Stimulated activated CD8-positive, alpha-beta memory T cell treated with anti-CD3 and anti-CD28 coated beads, Interleukin-2, amount 100 ng/mL, for 1 hour (primary cell): ENCODE measurements at places on chromosomes 13 and 19.

DNA sequence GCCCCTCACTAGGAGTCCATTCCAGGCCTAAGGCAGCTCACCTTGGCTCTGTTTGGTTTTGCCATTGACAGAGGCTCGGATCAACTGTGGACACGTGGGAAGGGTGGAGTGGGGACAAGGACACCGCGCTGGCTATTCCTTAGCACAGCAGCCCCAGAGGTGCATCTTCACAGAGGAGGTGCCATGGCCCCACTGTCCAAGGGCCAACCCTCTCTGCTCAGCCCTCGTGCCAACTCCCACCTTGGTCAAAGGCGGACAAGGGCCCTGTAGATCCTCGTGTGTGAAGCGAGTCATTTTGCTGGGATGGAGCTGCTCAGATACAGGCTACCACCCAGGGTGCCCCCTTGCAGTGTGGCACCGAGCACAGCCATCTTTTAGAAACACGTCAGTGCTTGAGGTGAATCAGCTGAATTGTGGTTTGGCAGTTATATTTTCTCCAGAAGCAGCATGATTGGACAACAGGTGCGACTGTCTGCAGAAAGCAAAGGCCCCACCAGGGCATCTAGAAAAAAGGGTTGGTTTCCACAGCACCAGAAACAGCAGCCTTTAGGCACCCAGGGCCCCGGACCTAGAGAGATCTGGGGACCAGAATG is 192.1 kb upstream of the GPR12 start:
- no peak for DNase-seq

DNA sequence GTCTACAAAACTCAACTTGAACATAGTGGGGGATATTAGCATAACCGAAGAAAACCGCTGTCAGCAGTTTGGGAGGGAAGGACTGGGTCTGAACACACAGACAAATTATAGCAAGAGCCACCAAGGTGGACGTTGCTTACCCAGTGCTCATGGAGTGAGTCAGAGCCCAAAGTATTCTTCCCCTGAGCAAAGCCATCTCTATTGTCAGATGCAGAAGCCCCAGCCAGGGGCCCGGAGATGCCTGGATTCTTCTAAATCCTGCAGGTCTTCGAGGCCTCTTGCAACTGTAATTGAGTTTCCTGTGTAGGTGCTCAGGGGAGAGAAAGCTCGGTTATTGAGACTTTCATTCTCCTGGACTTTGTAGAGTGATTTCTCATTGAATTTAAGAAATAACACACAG is 384.5 kb downstream of the IRS2 start:
- no peak for DNase-seq

- no peak for DNase-seq
Observed at GRCh38 chr13:38686577-38687245, at the start of gene FREM2. TSS of gene FREM2 (plus strand) at chr13:38687077. CDS start at chr13:38687345, 268 bp downstream.

DNA sequence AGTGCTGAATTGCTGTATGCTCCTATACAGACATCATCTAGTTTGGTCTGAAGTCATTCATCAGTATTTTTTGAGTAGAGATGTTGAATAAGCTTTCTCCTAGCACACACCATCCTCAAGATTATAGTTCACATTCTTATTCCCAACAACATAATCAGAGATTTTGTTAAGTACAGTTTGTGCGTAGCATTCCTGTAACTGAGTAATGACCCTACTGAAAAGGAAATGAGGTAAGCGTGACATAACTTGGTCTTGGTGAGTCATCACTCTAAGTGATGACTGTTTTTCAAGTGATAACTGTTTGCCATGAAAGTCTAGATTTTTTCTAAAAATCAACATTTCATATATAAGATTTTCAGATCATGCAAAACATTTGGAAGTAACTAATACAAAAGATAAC is 18.5 kb upstream of the FAM216B start:
- no peak for DNase-seq

DNA sequence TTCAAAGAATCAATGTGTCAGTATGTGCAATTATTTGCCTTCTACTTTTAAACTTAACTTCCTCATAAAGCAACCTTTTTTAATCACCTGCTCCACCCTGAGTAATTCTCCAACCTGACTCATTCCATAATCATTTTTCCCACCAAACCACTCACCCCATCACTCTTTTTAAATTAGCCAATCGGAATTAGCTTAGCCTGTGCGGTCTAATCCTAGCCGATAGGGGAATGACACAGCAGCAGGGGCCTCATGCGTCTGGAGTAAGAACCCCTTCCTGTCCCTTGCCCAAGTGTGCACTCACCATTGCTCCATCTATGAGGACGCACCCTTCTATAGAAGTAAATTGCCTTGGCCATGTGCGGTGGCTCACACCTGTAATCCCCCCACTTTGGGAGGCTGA is 27.4 kb upstream of the ZNF83 start:
- no peak for DNase-seq

DNA sequence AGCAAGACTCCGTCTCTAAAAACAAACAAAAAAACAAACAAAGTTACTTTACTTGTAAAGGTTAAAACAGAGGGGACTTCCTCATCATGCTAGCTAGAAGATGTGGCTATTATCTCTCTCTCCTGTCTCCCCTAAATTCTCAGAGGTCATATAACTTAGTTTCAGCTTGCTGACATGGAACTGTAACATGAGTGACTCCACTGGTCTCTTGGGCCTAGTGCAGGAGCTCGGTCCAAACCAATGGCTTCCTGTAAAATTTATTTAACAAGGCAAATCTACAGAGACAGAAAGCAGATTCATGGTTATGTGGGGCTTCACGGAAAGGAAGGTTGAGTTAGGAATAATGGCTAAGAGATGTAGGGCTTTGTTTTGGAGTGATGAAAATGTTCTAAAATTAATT is 9.5 kb upstream of the KASH5 start:
- DNase-seq, result no peak

- DNase-seq, result no peak
Observed at GRCh38 chr19:10631874-10632273, 6.5 kb downstream of the SLC44A2 start.

DNA sequence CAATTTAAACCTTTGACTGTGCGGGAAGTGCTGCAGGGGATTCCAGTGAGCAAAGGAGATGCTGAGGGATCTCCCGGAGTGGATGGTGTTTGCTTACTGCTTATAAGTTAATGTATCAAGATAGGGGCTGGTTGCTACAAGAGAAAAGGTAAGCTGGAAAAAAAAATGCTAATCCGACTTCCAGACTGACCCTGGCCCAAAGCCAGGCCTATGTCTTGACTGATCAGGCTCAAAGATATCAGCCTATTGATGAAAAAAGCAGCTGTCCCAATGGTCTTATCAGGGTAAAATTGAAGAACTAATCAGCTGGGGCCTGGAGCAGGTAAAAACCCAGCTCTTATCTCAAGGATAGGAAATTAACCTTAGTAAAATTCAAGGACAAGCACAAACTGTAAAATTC is 10.9 kb upstream of the ZNF90 start:
- no peak for DNase-seq

DNA sequence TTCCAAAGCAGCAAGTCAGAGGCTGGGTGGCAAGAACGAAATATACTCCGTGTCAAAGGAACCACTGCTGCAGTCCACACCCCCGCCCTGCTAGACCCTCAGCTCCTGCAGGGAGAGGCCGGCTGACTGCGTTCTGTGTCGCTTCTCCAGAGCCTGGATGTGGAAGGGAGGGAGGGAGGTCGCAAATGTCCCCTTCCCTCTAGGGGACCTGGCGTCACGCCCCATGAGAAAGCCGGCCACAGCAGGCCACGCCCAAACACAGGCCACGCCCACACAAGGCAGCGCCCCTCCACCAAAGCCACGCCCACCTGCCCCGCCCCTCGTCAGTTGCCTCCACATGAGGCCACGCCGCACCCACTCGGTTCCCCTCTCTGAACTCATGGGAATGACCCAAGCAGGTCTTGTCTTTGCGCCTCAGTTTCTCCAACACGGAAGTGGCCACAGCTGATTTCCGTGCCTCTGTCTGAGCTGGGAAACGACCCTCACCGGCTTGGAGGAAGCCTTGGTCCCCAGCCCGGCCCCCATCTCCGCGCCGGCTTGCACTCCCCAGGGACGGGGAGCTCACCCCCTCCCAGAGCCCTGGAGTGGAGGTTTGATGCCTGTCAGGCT is 38.4 kb upstream of the TCF3 start:
- no peak for DNase-seq

- DNase-seq, result no peak
Observed at GRCh38 chr13:92317066-92317465, 909.5 kb upstream of the GPC6 start.

DNA sequence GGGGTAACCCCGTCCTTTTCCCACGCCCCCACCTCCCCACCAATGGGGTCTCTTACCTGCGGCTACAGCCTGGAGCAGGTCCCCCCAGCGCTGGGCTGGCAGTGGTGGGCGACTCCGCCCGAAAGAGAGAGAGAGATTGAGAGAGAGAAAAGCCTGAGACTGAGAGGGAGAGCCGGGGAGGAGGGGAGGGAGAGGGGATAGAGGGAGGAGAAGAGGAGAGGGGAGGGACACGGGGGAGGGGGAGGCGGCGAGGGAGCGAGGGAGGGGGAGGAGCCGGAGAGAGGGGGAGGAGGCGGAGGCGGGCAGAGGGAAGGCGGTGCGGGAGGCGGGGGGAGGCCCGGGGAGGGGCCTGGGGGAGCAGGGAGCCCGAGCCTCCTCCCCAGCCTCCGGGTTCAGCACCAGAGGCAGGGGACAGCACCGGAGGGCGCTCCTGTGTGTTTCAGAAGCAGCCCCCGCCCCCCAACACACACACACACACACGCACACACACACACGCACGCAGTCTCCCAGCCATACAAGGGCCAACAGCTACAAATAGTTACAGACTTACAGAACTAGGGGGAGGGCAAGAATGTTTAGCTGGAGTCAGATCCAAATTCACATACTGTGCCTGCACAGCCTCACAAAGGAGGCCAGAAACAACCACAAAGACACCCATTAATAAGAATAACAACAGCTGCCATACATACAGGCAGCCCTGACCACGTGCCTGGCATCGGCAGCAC is at the start of gene SLC8A2:
Gene SLC8A2 (minus strand): TSS at position 161 of the 725 bp plus-strand sequence. CDS start 5,490 bp downstream, outside the sequence.
- no peak for DNase-seq

- DNase-seq, result no peak
Observed at GRCh38 chr19:45664575-45664974, 3.4 kb upstream of the GIPR start.

- no peak for DNase-seq
Observed at GRCh38 chr19:40704491-40705361, 12.0 kb downstream of the COQ8B start.

GRCh38 chr13:27147530-27148170 is 24.0 kb downstream of the USP12 start:
- no peak for DNase-seq

GRCh38 chr19:55528030-55528803 is 8.7 kb downstream of the SBK2 start:
- no peak for DNase-seq

DNA sequence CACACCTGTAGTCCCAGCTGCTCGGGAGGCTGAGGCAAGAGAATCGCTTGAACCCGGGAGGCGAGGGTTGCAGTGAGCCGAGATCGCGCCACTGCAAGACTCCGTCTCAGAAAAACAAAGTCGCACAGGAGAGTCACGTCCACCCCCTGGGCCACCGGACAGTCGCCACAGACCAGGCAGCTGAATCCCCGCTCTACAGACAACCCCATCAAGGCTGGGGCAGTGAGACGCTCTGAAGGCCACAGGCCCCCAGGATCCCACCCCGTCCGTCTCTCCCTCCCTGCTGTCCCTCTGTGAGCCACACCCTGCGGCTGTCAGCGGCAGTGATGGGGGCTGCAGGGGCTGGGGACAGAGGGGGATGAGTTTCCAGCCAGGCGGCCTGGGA is 15.5 kb upstream of the PTBP1 start:
- no peak for DNase-seq

- DNase-seq, result no peak
Observed at GRCh38 chr13:28958441-28958840, 138.3 kb downstream of the MTUS2 start.

DNA sequence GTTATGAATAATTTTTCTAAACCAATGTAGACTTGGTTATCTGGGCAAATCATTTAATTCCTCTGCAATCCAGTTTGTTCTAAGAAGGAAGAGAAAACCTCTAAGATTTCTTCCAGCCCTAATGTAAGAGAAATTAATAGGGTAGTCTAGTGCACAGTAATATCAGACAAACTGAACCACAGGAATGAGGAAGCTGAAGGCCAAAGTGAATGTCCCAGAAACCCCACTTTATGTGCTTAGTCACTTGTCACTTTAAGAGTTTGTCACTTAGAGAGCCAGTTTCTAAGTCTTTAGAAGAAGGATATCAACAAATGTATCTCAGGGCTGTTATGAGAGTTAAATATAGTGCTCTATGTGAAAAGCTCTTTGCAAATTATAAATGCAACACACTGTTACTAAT is 750.6 kb downstream of the DIAPH3 start:
- no peak for DNase-seq

DNA sequence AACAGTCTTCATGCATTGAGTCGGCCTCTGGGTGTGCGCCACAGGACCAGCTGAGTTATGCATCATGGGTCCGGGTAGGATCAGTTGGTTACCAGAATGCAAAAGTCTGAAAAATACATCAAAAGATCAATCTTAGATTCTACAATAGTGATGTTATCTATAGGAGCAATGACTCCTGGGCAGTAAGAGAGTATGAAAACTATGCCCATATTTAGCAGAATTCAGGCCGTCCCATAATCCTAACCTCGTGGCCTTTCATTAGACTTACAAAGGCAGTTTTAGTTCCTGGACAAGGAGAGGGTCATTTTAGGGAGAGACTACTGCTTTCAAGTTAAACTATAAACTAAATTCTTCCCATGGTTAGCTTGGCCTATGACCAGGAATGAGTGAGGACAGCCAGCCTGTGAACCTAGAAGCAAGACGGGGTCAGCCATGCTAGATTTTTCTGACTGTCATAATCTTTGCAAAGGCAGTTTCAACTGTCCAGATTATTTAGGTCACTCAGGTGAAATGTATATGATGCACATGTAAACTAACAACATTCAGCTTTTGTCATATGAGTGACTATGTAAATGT is 11.8 kb upstream of the CDADC1 start:
- DNase-seq, result no peak

GRCh38 chr13:66353664-66354063 is 876.5 kb downstream of the PCDH9 start:
- DNase-seq, result no peak

DNA sequence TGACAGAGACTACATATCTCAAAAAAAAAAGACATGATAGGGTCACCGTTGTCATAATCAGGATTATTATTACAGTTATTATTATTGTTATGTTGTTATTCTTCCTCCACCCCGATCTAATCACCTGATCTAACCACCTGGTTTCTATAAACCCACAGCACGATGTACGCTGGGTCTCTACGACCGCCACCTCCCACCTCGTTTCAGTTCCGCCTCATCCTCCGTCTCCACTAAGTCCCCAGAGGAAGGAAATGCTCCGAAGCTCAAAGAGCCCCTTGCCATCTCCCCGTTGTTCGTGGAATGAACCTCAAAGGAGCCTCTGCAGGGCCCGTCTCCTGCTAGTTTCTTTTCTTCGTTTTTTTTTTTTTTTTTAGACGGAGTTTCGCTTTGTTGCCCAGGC is 15.9 kb upstream of the MEIS3 start:
- DNase-seq, result no peak

- DNase-seq, result no peak
Observed at GRCh38 chr19:53466726-53467484, 628 bp upstream of the ZNF813 start.

- DNase-seq, result no peak
Observed at GRCh38 chr19:43781630-43782310, 997 bp upstream of the KCNN4 start.

- no peak for DNase-seq
Observed at GRCh38 chr19:44371815-44372480, 15.5 kb upstream of the ZNF112 start.
